ENCODE measurements at places on chromosomes 6 and 20.
A peak's percentile ranks its signal among the peaks of the same experiment; 100 is the strongest.

DNA sequence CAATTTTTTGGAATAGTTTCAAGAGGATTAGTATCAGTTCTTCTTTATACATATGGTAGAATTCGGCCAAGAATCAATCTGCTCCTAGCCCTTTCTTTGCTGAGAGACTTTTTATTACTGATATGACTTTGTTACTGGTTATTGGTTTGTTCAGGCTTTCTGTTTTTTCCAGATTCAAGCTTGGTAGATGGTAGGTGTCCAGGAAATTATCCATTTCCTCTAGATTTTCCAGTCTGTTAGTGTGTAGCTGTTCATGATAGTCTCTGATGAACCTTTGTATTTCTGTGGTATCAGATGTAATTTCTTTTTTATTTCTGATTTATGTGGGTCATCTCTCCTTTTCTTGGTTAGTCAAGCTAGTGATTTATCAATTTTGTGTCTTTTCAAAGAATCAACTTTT is 167.6 kb downstream of the GMDS start:
- no peak for DNase-seq

- DNase-seq: no peak
Measured at GRCh38 chr6:139303185-139303584, 11.4 kb upstream of the TXLNB start.

DNA sequence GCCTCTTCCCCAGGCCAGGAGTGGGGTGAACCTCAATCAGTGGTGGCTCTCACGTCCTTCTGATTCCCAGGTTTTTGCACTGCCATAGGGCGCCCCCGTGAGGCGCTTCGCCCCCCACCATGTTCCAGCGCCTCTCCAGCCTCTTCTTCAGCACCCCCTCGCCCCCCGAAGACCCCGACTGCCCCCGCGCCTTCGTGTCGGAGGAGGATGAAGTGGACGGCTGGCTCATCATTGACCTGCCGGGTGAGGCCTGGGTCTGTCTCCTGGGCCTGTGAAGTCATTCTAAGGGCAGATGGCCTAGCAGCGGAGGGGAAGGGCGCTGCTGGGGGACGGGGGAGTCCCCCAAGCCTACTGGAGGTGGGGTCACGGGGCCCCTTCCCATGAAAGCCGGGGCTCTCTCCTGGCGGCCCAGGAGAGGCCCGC is 4.5 kb downstream of the TP53INP2 start:
- DNase-seq: peak; percentile 25

DNA sequence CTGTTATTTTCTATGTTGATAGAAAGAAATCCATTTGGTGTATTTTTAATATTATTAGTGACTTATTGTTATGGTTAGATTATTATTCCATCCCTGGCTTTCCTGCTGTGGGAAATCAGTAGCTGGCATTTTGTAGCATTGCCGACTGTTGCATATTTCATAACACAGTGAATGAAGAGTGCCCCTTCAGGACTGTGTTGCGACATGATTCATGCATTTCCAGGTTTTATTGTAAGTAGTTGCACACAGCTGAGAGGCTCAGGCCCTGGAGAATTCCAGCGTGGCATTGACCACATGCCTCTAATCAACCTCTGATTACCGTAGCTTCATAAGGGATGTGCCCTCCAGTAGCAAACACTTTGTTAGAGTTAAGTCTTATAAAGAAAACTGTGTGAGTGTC is 263.9 kb downstream of the FARS2 start:
- DNase-seq: peak; percentile 29
